ENCODE measurements at places on chromosomes 11 and 22.

DNA sequence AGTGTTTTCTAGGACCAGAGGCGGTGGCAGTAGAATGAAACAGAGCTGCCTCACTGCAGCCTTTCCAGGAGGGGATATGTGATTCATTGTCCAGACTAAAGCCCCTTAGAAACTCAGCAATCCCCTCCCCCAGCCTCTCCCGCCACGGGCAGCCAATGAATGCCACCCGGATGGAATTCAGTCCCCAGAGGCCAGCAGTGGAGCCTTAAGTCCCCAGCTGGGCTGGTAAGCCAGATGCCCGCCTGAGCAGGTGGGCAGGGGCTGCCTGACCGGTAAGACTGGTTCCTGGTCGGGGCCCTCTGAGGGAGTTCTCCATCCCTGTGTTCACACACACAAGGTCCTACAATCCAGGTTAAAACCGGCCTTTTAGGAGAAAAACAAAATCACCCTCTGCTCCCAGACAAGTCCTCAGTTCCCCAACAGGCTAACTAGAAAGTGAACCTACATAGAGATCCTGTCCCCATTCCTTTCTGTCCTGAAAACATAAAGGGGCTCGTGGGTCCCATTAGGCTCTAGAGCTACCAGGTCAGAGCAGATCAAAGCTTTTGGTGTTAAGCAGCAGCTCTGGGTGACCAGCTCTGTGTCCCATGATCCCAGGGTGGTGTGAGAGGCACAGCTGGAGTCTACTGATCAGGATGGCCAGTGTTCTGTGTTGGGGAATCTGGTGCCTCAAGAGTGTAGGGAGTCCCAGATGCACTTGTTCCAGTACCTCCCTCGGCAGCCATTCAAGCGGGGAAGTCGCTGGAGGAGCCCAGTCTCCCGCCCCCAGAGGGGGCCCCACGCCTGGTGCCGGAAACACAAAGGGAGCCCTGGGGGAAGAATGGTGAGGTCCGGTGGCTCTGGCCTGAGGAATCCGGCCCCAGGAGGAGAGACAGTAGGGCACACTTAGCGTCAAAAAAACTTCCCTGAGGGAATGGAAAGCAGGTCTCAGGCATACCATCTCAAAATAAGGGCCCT, 2.6 kb downstream of the PATZ1 start:
- no peak for DNase-seq

DNA sequence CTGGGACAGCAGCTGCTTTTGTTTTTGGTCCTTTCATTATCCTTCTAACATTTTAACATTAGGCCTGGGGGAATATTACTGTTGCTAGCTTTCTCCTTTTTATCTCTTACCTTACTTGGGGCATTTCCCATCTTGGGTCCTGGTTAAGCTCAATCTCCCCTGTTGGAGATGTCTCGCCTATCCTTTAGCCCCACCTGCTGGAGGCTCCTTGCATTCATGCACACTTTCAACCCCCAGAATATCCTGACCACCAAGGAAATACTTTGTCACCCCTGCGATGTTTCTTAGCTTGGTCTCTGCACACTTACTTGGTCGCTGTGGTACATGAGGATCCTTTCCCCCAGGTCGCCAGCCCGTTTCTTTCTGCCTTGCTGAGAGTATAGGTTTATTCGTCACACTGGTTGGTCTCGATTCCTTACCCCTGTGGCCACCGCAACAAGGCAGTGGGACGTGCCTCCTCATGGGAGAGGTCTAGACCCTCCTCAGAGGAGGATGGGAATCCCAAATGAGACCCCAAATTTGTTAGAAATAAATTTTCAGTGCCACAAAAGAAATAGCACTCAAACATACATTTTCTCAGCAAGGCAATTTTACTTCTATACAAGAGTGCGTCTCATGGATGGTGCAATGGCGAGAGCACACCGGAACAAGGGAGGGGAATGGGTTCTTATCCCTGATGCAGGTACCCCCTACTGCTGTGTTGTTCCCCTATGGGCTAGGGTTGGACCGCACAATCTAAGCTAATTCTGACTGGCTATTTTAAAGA, 5.4 kb upstream of the TXN2 start:
- no peak for DNase-seq

DNA sequence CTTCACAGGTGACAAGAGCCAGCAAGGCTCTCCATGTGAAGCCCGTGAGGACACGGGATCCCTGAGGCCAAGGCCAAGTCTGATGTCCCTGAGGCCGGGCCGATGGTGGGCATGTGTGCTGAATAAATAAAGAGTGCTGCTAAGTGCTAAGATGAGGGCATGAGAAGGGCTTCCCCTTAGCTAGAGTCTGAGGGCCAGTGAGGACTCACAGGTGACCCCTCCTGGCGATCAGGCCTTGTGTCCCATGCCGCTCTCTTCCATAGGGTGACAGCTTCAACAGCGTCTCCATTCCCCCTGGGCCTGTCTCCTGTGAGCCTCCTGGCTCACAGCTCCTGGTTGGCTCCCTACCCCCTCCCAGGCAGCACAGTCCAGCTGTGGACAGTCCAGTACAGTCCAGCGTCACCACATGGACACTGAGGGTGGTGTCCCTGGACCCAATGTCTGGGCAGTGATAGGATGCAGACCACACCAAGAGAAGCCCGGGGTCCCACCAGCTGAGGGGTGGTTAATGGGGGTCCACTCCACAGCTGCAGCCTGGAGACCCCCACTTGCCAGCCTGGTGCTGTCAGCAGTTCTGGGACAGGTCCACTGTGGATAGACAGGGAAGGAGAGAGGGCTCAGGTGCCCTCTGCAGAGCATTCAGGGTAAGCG, 1033.2 kb downstream of the TBC1D22A start:
- no peak for DNase-seq

DNA sequence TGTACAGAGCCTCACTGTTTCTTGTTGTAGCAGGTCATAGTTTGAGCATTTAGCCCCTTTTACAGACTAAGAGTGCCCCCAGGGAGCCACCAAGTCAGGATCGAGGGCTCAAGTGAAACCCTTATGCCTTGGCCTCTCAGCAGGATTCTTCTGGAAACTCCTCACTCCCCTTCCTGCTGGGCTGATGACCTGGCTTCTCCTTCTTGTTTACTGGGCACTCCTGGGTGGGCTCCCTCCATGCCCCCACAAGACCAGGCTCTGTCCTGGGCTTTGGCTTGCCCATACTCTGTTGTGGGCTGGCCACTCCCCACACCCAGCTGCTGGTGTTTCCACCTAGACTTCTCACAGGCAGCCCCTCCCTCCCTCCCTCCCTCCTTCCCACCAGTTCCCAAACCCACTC, 69.6 kb downstream of the MED15 start:
- DNase-seq = no peak

GRCh38 chr11:15197696-15198095, 83.0 kb downstream of the INSC start:
- DNase-seq = no peak

GRCh38 chr11:112229746-112230433, 3.7 kb downstream of the PTS start:
- no peak for DNase-seq
